ENCODE measurements at places on chromosomes 3 and 15.

DNA sequence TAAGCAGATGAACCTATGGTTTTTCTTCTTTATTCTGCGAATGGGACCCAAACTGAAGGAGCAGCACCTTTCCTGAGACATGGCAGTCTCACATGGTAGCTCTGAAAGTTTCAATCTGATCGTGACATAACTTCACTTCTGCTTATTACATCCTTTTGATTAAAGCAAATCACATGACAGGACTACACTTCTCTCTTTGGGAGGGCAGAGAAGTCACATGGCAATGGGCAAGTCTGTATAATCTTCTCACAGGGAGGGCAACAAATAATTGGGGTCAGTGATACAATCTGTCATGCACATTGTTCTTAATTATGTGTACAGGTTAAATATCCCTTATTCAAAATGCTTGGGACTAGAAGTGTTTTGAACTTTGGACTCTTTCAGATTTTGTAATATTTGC lies 21.6 kb downstream of the NCBP2 start:
- no peak for DNase-seq

DNA sequence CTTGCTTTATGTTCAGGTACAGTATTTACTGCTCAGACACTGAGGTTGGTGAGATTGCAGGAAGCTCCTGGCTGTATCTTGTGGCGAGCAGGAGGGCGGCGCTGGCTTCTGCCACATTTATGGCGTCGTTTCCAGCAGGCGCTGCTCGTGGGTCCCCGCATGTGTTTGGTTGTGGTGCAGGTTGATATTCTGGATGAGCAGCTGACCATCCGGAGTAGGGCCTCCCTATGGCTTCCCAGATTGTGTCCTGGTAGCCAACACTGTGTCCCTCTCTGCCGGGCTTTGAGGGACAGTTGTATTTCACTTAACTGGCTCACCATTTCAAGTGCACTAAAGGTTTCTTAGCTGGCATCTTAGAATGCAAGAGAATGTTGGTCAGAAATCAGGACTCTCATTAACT lies 386.5 kb upstream of the TPM1 start:
- DNase-seq, result no peak

- DNase-seq, result no peak
These were observed 138.6 kb downstream of the FMN1 start for GRCh38 chr15:33055962-33056361.

GRCh38 chr3:64047787-64048186 lies 24.5 kb upstream of the PSMD6 start:
- no peak for DNase-seq

DNA sequence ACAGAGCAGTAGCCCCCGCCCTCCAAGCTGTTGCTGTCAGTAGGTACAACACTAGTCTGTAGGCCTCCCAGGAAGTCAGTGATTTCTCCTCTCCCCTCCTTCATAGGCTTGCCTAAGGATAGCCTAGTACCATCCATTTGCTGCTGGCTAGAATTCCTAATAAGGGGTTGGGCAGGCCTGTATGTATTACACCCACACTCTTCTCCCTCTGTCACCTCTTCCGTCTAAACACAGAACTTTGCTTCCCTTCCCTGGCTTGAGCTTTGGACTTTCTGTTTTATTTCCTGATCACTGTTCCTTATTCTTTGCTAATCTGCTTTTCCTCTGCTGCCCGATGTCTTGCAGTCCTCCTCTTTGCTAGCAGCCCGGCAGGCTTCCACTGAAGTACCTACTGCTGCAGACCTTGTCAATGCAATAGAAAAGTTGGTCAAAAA lies 93.4 kb upstream of the UMPS start:
- no peak for DNase-seq

GRCh38 chr15:48710952-48711495 lies 65.5 kb upstream of the FBN1 start:
- no peak for DNase-seq
